ENCODE measurements at places on chromosomes 5 and 9. TPM values are rescaled to one million over a fixed set of nuclear protein-coding genes. Genes with fewer than 3 reads are reported as not detected.

DNA sequence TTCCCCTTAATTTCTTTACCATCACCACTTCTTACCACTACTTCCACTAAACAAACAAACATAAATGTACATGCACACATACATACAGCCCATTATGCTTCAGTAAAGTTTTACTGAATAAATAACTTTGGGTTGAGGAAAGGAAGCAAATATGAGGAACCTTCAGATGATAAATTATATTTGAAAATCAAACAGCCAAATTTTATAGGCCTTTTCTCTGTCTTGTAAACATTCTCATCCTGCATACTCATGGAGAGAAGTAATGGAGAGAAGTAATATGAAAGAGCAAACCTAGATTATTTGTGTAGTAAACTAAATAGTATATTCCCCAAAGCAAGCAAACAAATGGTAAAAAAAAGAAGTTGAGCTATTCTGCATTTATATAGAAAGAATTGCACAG lies 658.3 kb upstream of the RORB start:
- no peak for DNase-seq

DNA sequence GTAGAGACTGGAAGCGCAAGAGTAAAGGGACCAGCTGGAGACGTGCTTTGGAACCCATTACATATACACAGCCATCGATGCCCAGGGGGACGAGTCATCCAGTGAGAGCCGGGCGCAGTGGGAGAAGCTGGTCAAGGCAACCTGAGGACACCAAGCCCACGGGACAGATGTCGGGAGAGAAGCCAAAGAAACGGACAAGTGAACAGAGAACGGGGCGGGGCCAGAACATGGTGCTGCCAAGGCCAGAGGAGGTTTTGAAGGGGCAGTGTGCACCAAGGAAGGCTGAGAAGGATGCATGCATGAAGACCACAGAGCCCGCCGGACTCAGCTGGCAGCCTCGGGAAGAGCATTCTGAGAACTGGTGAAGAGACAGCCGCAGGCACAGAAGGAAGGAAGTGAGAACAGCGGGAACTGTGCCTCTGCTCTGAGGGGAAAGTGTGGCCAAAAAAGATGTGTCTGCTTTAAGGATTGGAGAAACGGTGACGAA lies 20.3 kb downstream of the CAMSAP1 start:
- DNase-seq = no peak

GRCh38 chr5:128477944-128478343 lies 60.1 kb downstream of the FBN2 start:
- no peak for DNase-seq

- DNase-seq = no peak
These were observed 37.0 kb upstream of the RANBP6 start for GRCh38 chr9:6052293-6052919.

GRCh38 chr5:147404706-147405105 lies 105.2 kb downstream of the DPYSL3 start:
- no peak for DNase-seq

DNA sequence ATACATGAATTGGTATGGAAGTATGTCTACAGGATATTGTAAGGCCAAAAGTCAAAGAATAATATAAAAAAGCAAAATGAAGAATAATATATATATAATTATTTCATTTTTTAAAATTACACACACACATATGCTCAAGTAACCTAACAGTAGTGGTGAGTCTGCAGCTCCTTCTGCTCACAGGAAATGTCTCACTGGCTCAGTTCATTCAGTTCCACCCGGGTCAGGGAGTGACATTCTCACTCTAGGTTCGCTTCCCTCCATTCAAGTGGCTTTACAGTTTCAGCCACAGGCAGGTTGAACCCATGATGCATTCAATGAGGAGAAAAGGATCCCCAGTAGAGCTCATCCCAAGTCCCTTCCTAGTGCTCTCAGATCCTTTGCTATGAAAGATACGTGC lies 90.8 kb downstream of the SUSD1 start:
- no peak for DNase-seq

- no peak for DNase-seq
These were observed 643.7 kb downstream of the TLE1 start for GRCh38 chr9:81045658-81046057.

- no peak for DNase-seq
These were observed 23.3 kb downstream of the ELL2 start for GRCh38 chr5:95938347-95938746.

GRCh38 chr5:98514215-98514614 lies 259.2 kb upstream of the RGMB start:
- no peak for DNase-seq

DNA sequence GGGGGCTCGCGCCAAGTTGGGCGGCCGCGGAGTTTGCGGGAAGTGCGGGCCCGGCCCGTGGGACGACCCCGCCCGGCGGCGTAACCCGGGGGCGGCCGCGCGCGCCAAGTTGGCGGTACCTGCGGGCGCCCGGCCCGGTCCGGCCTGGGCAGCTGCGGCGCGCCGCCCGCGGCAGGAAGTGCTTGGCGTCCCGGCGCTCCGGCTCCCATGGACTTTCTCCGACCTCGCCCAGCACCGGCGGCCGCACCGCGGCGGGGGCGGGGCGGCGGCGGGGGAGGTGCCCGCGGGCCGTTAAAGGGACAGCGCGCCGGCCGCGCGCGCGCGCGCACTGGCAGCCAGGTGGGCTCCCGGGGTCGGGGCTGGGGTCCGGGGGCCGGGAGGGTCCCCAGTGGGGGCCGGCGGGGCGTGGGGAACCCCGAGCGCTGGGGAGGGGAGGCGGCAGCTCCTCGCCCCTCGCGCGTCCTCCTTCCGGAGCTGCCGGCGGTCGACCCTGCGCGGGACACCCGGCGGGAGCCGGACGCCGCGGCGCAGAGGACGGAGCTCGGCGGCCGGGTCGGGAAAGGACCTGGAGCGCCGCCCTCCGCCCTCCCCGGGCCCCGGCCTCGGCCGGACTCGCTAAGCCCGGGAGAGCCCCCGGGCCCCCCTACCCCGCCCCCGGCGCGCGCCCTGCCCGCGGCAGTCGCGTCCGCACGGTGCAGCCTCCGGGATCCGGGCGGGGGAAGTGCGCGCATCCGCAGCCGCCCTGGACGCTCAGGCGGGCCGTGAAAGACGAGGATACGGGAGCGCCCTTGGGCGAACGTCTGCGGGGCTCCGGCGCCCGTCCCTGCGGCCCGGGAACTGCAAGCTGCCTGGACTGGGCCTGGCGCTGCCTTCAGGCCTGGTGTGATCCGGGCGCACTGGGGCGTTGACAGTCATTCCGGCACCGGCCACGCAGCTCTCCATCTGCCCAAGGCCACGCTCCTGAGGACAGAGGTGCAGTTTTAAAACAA lies at the start of gene NACC2:
Gene NACC2, minus strand, starts transcription at position 220 of the 989 bp plus-strand sequence. CDS start 44,768 bp downstream, outside the sequence.
- no peak for DNase-seq

GRCh38 chr5:82523633-82524032 lies 245.5 kb upstream of the RPS23 start:
- no peak for DNase-seq

DNA sequence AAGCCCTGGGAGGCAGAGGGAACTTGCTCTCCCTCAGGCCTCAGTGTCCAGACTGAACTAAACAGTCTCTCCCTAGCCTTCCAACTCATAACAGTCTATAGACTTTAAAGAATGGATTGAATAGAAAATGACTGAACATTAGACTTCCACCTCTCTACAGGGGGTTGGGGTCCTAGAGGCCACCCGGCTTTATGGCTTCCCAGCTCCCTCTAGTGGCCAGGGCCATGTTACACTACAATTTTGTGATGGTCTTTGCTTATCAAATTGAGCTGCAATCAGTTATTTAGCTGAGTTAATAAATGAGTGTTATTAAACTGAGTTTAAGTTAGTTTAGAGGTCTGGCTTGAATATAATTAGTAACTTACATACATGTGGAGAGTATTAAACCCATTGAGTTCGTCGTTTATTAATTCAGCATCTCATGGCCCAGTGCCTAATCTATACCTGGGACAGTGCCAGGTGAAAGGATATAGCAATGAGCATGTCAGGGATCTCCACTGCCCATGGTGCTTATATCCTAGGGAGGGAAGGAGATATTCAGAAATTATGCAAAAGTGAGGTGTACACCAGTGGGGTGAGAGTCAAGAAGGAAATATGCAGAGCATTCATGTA lies 105.2 kb downstream of the SH3TC2 start:
- DNase-seq = no peak

DNA sequence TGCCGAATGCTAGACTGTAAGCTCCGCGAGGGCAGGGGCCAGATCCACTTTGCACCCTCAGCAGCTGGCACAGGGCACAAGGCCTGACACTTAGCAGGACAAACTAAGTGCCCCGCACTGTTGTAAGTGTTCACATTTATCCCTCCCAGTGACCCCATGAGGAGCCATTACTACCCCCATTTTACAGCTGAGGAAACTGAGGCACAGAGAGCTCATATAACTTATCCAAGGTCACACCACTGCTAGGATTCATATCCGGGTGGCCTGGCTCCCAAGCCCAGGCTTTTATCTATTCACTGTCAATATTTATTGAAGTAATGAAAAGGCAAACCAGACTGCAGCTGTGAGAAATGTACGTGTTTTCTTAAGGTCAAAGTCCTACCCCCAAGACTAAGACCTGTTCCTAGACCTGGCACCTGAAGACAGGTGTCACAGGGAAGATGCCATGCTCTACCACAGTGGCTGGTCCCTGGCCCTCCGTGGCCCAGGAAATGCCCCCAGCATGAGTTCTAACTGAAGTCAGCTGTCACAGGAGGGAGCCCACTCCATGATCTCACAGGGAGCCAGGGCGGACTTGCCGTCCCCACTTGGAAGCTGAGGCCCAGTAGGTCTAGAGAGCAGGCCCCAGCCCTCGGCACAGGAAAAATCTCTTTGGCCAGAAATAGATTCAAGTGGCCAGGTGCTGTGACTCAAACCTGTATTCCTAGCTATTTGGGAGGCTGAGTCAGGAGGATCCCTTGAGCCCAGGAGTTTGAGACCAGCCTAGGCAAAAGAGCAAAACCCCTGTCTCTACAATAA lies 74.7 kb upstream of the IL17B start:
- DNase-seq = no peak

DNA sequence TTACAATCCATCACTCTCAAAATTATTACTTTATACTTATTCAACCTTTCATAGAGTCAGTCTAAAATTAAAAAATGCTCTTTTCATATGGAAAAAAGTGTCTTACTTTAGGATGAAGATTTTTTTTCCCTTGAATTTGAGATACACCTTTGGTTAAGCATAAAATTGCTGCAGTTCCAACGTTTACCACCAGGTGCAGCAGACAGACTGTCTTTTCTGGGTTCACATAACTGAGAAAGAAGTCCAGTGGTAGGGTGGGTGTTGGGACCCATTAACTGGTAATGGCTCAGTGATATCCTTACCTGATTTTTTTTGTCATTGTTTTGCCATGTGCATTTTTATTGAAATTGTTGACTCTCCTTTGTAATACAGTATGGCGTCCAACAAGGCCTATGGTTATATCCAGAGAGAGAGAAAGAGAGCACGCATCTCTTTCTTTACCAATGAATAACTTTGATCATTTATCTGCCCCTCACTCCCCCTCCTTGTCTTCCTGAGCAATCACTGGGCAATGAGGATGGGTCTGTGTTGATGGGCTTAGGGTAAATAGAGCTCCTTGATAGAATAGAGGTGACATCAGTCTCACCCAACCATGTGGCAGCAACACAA lies 98.4 kb downstream of the FBXL7 start:
- DNase-seq = no peak

DNA sequence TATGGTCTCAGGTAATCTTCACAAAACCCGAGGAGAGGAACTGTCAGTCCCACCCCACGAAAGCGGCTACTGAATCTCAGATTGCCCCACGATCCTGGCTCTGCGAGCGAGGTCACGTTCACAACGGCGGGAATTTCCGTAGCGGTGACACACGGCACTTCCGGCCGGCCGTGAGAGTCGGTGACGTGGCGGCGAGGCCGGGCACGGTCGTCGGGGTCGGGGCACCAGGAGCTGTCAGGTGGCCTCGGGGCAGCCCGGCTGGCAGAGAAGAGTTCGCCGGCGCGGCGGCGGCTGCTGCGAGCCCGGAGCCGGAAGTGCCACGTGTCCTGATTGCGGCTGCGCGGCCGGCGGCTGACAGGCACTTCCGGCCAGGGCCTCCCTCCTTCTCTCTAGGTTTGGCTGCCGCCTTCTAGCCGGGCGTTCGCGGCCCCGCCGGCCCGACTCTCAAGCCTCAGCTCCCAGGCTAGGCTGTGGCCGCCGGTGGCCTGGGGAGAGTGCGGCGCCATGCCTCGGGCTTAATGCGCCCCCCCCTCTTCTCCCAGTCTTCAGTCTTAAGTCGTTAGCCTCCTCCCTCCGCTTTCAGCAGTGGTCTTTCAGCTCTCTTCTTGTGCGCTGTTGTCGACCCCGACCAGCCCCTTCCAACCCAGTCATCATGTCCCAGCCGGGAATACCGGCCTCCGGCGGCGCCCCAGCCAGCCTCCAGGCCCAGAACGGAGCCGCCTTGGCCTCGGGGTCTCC lies at the start of gene SEC24A:
Gene SEC24A, plus strand, starts transcription at position 361 of the 738 bp plus-strand sequence. Its CDS starts 292 bp downstream, at position 653.
- peak; percentile 56 for DNase-seq

DNA sequence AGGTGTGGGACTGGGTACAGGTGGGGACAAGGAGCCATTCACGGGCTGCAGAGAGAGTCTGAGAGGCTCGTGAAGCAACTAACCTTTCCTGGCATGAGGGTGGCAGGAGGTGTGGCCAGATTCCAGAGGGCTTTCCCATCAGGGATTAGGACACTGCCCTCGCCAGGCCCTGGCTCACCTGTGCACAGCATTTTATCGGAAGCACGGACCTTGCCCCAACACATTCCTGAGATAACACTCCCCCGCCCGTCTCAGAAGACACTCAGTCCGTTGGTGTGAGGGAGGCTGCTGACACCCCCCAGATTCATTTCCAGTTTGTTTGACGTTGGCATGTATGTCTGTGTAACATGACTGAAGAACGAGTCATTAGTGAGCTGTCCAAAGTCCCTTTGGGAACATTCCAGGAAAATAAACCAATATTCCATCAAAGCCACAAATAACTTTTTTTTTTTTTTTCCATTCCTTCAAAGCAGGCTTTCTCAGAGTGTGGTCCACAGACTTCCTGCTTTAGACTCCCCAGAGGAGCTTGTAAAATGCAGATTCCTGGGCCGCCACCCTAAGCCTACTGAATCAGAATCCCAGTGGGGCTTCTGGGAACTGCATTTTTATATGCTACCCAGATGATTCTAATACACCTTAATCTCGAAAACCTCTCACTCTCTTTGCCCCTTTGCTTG lies 23.4 kb downstream of the WWC1 start:
- no peak for DNase-seq

DNA sequence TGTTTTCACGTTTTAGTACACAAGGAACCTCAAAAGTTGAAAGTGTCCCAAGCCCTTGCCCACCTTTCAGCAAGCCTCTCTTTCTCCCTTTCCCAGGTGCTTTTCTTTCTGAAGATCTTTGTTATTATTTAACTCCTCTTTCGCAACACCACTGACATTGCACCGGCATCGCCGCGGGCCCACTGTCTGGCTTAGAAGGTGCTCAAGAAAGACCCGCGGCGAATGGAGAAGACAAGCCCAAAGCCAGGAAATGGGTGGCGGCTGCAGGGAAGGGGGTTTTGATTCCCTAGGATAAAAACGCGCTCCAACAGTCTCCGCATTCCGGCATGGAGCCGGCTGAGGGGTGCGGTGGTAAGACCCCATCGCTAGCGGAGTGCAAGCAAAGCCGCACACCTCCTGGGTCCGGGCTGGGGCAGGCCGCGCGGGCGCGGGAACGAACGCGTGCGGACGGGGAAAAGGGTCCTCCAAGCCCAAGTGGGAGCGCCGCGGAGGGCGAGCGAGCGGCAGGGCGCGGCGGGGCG lies 404 bp upstream of the AFAP1L1 start:
- no peak for DNase-seq

NEK6 gene
- 26.7 TPM for polyA plus RNA-seq

NEURL1B gene
- 15.4 TPM for polyA plus RNA-seq

PIP5K1B gene
- polyA plus RNA-seq = 7.6 TPM

LECT2 gene
- polyA plus RNA-seq = 1.6 TPM

P4HA2 gene
- 39.9 TPM for polyA plus RNA-seq

MOB3B gene
- polyA plus RNA-seq = 21.3 TPM

C9orf153 gene
- 0.20 TPM for polyA plus RNA-seq

PLAC8L1 gene
- polyA plus RNA-seq = 0.57 TPM

PFN3 gene
- polyA plus RNA-seq = 0.50 TPM

ITGA2 gene
- 32.3 TPM for polyA plus RNA-seq
